ENCODE measurements at places on chromosomes 4 and X. TPM values are rescaled to one million over a fixed set of nuclear protein-coding genes. Genes with fewer than 3 reads are reported as not detected.

The RNF128 gene
- not detected for polyA plus RNA-seq

The MAGEA2B gene
- polyA plus RNA-seq = not detected

The GATA1 gene
- polyA plus RNA-seq = 0.36 TPM

The KIAA1210 gene
- polyA plus RNA-seq = 0.13 TPM

The FGD1 gene
- 17.2 TPM for polyA plus RNA-seq

The PAGE2 gene
- polyA plus RNA-seq = not detected

The H2BW2 gene
- 0.21 TPM for polyA plus RNA-seq

The HEPH gene
- 15.2 TPM for polyA plus RNA-seq

The PCYT1B gene
- 1.6 TPM for polyA plus RNA-seq

The HSFX3 gene
- 2.8 TPM for polyA plus RNA-seq

The FRMD7 gene
- polyA plus RNA-seq = 0.56 TPM

The MAGEE2 gene
- polyA plus RNA-seq = 0.35 TPM

The EDNRA gene
- polyA plus RNA-seq = 23.6 TPM

The UGT2B7 gene
- 0.67 TPM for polyA plus RNA-seq

Data from muscle of back (tissue), 13 donors.